ENCODE measurements at places on chromosomes 4 and X.

DNA sequence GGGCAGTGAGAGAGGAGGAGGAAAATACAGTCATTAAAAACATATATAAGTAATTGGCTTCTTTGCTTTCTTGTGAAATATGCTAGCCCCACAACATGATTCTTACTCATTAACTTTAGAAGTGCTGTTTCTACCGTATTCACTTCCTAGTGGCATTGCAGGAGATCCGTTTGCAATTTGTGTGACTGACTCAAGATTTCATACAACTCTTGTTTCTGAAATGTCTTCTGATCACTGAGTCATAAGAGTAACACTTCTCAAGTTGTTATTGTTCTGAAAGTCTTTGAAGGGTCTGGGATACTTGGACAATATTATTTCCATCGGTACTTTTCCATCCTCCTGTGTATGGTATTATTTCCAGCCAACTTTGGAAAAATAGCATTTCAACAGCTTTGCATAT lies 310.8 kb downstream of the PACRGL start:
- no peak for DNase-seq

GRCh38 chr4:84171871-84172270 lies 327.2 kb downstream of the NKX6-1 start:
- DNase-seq = no peak

- no peak for DNase-seq
Observed at GRCh38 chr4:14069886-14070285, 442.4 kb upstream of the BOD1L1 start.

- no peak for DNase-seq
Observed at GRCh38 chr4:89586318-89586717, 250.6 kb downstream of the SNCA start.

DNA sequence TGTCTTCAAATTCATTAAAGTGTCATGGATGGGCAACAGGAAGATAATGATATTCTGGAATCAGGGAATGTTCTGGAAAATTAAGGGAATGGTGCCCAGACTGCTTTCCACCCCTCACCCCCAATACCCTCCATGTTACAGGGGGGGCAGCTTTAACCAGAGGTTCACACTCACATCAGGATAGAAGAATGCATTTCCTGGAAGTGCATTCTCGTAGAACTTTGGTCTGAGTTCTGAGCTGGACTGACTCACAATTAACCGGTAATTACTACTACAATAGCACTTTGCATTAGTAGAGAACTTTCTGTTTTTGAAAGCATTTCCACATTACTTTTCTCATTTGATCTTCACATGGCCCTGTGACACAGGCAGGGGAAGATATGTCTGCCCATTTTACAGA lies 52.5 kb upstream of the SHISA3 start:
- no peak for DNase-seq

GRCh38 chrX:17355976-17356375 lies 19.0 kb upstream of the NHS start:
- DNase-seq = peak; percentile 1

DNA sequence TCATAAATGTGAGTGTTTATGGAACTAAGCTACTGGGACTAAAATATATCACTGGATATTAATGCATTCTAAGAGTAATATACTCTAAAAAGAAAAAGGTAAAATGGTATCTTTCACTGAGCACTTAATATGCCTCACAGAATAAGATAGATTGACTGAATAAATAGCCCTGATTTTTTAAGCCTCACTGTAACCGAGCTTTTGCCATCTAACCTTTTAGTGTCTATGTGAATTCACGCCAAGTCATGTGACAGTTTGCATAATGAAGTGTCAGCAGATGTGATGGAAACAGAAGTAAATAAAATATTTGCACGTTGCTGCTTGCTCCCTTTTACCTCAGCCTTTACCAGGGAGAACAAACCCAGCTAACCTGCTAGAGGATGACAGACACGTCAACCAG lies 119.7 kb upstream of the NWD2 start:
- DNase-seq = no peak

GRCh38 chr4:11469650-11470437 lies 41.1 kb upstream of the HS3ST1 start:
- no peak for DNase-seq

DNA sequence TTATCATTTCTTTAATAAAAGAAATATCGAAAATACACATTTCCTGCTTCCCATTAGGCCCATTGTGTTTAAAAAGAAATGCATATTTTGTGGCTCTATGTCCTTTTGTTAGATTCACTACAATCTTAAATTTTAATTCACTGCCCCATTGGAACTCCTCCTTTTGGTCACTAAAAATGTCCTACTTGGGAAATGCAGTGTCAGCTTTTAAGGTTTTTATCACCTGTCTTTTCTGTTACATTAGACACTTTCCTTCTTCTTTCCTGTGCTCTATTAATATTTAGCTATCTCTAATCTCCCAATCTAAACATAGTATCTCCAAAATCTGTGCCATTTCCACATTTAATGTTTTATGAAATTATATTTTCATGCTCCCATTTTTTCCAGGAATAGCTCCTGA lies 164.9 kb upstream of the SPOCK3 start:
- DNase-seq = no peak

GRCh38 chr4:56768316-56768715 lies 53.2 kb downstream of the SPINK2 start:
- DNase-seq = no peak

- no peak for DNase-seq
Observed at GRCh38 chrX:97401154-97401553, 517.4 kb downstream of the RPA4 start.

DNA sequence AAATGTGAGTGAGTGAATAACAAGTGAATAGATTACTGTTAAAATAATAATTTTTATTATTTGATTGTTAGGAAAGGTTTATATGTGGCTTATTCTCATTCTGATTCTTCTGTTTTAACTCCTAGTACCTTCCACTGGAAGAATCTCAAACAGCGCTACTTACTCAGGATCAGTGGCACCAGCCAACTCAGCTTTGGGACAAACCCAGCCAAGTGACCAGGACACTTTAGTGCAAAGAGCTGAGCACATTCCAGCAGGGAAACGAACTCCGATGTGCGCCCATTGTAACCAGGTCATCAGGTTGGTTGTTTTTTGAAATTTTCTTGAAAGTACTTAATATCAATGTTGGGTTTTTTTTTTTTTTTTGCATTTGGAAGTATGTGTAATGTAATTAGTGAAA lies 117.6 kb upstream of the BMPR1B start:
- no peak for DNase-seq

DNA sequence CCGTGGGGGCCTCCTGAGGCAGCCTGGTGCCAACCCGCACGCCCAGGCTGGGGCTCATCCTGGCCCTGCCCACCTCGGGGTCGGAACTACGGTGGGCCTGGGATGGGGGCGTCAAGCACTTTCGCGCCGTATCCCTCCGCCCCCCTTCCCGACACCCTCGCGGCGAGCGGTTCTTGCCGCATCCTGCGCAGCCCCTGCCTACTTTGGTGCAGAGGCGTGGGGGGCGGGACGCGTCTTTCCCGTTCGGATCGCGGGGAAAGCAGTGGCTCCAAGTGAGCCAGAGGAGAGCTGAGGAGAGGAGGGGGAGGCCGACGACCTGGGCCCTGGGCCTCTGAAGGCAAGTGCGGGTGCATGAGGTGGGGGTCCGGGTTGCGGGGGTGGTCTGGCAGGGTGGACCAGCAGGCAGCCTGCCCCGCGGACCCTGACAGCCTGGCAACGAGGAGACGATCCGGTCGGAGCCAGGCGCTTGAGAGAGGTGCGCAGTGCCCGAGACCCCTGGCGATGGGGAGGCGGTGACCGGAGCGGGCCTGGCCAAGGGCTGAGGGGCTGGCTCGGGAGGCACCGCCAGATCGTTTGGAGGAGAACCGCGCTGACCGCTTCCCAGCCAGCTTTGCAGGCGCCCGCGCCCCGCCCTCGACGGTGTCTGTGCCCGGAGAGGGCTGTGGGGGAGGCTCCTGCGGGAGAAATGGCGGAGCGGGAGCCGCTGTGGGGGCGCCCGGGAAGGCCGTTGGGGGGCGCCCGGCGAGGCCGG lies at the start of gene GPRASP2:
TSS of gene GPRASP2 (plus strand) at position 233 of the 751 bp plus-strand sequence. CDS start 2,422 bp downstream, outside the sequence.
- DNase-seq = no peak

- DNase-seq = no peak
Observed at GRCh38 chr4:71081192-71081591, 87.7 kb downstream of the DCK start.

DNA sequence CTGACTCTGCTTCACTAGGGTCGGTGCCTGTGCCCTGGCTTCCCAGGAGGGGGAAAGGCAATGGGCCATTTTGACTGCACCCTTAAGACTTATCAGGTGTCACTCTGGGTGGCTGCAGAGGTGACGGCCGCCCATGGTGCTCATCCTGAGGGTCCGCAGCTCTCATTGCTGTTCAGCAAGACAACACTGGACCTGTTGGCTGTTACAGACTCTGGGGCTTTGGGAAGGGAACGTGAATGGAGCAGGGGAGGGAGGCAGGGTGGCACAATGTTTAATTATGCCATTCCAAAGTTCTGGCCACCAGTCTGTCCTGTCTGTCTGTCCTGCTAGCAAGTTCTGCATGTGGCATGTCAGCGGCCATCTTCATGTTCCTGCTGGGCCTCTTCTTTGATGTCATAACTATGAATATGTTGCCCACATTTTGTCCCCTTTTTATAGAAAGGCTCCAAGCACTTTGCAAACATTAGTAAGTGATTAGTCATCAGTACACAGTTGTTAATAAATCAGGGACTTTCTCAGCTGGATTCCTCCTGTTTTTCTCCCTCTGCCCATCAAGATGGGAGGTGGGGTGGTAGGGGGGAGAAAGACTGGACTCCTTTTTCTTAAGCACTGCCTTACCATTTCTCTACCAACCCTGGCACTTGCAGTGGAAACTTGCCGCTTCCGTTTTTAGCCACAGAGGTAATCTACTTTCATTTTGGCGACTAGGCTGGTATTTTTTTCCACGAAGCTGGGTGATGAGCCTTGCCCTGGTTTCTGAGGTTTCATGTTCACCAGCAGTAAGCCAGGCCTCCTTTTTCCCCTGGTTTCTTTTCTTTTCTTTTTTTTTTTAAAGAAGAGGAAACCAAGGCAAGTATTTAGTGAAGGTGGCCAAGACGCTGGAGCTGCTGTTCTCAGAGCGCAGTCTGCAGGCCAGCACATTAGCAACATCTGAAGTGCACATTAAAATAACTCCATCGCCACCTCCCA lies 88.6 kb upstream of the TRIM2 start:
- no peak for DNase-seq

DNA sequence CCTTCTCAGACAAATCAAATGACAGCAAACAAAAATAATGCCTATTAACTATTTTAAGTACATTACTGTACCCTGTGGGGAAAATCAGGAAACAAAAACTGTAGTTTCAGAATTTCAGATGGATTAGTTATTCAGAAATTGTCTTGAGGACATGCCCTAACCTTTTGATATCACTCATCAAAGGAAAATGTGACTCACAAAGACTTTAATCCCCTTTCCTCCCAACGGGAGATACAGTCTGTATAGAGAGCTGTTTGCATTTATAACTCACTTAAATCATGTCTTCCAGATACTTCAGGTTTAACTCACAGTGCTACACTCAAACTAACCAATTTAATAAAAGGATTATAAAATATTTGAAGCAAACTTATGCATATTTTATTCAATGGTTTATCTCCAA lies 304.0 kb downstream of the MAPK10 start:
- no peak for DNase-seq

DNA sequence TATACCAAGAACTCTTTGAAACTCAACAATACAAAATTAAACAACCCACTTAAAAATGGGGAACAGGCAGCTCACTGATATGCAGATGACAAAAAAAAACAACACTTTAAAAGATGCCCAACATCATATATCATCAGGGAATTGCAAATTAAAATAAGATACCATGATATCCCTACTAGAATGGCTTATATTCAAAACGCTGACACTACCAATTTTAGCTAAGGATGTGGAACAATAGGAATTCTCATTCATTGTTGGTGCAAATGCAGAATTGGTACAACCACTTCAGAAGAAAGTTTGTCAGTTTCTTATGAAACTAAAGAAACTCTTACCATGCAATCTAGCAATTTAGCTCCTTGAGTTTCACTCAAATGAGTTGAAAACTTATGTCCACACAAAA lies 259.0 kb upstream of the HS3ST1 start:
- DNase-seq = no peak

GRCh38 chr4:153438916-153439756 lies 27.0 kb upstream of the TMEM131L start:
- no peak for DNase-seq

DNA sequence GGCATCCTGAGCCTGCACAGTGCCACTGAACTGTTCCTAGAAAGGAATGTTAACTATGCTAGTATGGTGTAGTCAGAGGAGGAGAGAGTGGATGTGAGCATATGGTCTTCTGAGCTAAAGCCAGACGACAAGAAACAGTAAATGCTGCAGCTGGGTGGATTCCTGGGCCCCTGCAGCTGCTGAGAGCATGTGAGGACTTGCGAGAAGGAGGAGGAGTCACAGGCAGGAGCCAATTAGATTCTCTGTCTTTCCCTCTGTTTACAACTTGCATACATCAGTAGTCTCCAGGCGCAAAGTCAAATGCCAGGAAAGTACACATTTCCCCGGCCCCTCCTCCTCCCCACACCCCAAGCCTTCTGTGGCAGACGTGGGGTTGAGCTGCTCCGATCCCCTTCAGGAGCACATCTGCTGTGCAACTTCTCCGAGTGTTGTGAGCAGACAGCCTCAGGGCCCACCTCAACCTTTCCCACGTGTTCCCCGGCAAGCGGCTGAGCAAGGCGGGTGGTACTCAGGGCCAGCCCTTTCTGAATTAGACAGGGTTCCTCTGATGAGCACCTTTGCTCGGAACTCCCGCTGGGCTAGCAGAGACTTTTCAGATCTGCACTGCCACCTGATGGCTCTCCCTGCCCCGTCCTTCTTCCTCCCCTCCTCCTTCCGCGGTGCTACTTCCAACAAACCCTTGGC lies 108.7 kb upstream of the ATP6AP2 start:
- no peak for DNase-seq

GRCh38 chr4:106266201-106266600 lies 49.8 kb downstream of the TBCK start:
- no peak for DNase-seq

- DNase-seq = no peak
Observed at GRCh38 chrX:64176876-64177275, 28.6 kb downstream of the AMER1 start.

DNA sequence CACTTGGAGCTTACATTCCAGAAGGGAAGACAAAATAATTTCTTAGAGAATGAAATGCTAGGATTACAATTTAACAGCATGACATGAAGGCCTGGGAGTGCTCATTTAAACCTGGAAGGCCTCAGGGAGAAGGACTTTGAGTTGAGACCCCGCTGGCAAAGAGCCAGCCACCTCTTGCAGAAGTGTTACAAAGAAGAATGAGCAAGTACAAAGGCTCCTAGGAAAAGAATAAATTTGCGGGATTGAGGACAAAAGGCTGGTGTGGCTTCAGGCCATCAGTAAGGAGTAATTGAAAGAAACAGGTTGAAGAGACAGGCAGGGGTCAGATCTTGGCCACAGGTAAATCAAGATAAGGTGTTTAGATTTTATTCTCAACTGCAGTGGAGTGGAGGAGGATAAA lies 3.1 kb upstream of the ELOVL6 start:
- DNase-seq = no peak

- no peak for DNase-seq
Observed at GRCh38 chr4:174708381-174708780, 120.7 kb downstream of the GLRA3 start.

DNA sequence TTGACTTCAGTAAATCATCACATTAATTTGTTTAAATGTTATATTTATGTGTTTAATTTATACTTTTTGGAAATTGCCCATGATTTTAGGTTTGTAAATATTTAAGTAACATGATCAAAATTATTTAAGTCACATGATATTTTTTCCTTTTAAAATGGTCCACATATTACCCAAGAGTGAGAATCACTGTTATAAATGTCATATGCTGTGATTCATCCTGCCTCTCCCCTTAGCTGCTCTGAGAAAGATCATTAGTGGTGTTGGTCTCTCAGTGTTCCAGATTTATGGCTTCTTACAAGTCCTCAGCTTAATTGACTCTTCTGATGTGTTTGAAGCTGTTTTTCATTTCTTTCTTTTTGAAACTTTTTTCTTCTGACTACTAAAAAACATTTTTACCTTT lies 70.1 kb downstream of the SPANXN4 start:
- DNase-seq = no peak
